ENCODE measurements at places on chromosomes 6 and 20.

- DNase-seq: no peak
Measured at GRCh38 chr6:39421383-39422225, 99.1 kb upstream of the KCNK16 start.

DNA sequence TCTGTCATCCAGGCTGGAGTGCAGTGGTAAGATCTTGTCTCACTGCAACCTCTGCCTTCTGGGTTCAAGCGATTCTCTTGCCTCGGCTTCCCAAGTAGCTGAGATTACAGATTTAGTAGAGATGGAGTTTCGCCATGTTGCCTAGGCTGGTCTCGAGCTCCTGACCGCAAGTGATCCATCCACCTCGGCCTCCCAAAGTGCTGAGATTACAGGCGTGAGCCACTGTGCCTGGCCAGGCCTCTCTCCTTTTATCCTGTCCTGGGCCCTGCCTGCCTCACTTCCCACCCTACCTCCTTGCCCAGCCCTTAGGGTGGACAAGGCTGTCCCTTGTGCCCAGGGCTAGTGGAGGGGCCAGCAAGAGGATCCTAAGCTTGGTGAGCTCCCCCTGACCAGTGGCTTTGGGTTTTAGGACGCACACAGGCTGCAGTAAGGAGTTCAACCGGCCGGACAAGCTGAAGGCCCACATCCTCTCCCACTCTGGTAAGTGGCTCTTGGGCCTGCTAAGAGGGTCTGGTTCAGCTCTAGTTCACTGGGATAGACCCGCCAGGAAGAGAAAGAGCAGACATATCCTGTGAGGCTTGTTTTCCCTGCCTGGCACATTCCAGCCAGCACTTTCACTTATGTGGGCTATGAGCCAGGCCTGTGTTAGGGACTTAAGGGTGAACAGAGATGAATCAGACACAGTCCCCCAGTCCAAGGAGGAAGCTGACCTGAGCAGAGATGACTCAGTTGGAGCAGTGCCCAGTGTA, 21.9 kb upstream of the CHMP4B start:
- DNase-seq: peak; percentile 19

DNA sequence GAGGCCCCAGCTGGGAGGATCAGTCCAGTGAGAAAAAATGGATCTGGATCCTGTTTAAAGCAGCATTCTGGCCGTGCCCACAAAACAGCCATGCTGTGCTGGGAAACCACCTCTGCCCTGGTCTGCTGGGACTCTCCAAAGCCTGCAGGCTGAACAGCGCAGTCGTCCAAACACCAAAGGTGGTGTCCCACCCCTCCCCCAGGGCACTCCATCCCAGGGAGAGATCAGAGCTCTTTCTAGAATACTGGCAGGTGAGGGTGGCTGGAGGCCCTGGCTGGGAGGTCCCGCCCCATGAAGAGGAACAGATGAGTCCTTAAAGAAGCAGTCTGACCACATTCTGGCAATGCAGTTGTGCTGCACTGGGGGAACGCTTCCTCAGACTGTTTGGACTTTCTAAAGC, 84.6 kb downstream of the MRAP2 start:
- no peak for DNase-seq

DNA sequence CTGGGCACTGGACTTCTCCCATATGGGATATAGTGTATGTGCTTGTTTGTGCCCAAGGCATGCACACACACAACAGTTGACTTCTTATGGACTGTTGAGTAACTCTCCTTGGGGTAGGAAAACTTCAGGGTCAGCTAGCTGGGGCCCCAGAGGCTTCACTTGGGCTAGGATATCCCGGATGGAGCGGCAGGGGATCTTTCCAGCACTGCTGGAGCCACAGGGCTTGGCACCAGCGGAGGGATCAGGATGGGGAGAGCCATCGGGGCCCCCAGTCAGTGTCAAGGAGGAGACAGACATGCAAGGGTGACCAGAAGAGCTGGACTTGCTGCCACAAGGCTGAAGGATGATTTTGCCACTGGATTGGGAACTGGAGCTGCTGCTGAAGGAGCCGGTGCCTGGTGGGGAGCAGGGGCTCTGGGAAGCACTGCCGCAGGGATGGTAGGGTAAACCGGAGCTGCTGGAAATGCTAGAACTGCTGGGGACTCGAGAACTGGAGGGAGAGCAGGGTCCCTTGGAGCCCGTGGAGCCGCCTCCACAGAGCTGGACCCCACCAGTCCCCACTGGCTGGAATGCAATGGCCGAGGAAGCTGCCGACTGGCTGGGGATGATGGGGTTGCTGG, 1.5 kb downstream of the PSORS1C1 start:
- DNase-seq: no peak

DNA sequence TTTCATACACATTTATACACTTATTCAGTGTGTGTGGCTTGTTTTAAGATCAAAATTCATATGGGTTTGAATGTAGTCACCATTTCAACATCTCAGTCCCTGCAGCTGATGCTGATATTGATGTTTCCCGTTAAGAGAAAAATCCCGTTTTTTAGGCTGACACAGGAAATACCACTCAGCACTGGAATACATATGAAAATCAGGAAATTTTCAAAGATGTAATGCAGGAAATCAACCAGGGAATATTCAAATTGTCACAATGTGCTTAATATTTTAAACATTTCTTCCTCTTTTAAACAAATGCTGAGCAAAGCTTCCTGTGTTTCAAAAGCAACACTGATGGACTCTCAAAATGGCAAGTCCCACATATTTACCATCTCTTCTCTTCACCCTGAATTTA, 94.5 kb upstream of the MARCKS start:
- no peak for DNase-seq

- DNase-seq: no peak
Measured at GRCh38 chr6:137272403-137272802, 53.2 kb upstream of the IFNGR1 start.
